Stimulated activated CD8-positive, alpha-beta memory T cell treated with anti-CD3 and anti-CD28 coated beads, Interleukin-7, amount 100 ng/mL, for 4 hours (primary cell): ENCODE measurements at places on chromosomes 5 and 9.

DNA sequence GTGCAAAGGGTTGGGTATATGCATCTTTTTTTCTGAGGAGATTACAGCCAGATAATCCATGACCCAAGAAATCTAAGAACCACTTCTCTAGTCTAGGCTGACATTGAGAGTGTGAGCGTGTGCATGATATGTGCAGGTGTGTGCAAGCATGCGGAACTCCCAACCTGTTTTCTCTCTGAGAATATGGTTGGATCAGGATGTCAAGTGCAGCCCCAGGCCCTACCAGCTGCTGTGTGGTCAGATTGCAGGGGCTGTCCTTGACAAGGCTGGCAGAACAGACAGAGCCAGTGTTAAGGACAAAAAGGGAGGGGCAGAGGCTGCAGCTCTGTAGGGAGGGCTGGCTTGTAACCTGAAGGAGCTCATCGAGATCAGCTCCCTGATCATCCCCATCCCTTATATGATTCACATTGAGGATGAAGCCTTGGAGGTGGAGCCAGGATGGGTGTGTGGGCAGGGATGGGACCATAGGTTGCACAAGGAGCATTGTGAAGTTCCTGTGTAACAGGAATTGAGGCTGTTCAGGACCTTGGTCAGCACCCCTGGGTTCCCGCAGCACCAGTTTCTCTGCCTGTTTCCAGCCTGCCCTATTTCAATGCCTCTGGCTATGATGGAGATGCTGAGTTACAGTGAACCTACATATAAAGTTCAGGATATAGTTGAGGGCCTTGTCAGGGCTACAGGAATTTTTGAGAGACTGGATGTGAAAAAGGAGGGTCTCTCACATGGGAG is 52.6 kb upstream of the ARAP3 start:
- no peak for DNase-seq

- no peak for DNase-seq
Observed at GRCh38 chr9:95966306-95966705, 90.8 kb downstream of the ERCC6L2 start.

DNA sequence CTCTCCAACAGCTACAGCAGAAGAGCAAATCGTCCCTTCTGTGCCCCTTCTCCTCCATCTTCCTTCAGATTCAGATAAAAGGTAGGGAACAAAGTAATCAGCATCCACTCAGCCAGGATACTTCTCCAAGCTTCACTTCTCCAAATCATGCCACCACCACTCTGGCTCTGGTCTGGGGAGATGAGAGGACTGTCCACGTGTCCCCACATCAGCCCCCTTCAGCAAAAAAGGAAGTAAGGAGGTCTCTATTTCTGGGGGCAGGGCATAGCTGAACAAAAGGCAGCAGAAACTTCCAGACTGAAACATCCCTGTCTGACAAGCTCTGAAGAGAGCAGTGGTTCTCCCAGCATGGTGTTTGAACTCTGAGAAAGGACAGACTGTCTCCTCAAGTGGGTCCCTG is 116.9 kb downstream of the C5orf15 start:
- DNase-seq = no peak

- no peak for DNase-seq
Observed at GRCh38 chr5:126938466-126938865, 91.9 kb downstream of the MARCHF3 start.

GRCh38 chr5:3041001-3041400 is 289.5 kb upstream of the IRX2 start:
- no peak for DNase-seq

- DNase-seq = no peak
Observed at GRCh38 chr9:26263478-26263877, 585.2 kb upstream of the TUSC1 start.

- no peak for DNase-seq
Observed at GRCh38 chr5:150641006-150641570, 628 bp downstream of the SYNPO start.

DNA sequence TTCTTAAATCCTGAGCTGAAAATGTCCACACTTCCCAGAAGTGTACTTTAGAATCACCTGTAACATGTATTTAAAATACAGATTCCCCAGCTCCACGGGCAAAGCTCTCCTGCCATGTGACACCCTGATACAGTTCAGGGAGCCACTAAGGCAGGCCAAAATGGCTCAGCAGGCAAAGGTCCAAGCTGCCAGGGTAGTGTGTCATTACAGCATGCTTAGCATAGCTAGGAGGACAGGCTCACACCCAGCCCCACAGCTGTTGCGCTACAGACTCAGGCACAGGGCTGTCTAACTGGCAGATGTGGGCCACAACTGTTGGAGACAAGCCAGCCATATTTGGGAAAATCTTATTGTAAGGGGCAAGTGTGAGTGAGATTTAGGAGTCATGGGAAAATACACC is 73.0 kb downstream of the C9orf85 start:
- no peak for DNase-seq

GRCh38 chr5:131747180-131748105 is 49.4 kb downstream of the FNIP1 start:
- DNase-seq = no peak

GRCh38 chr5:146218168-146218567 is 14.8 kb downstream of the RBM27 start:
- no peak for DNase-seq

GRCh38 chr9:70045452-70045851 is 1.8 kb downstream of the MAMDC2 start:
- DNase-seq = no peak

DNA sequence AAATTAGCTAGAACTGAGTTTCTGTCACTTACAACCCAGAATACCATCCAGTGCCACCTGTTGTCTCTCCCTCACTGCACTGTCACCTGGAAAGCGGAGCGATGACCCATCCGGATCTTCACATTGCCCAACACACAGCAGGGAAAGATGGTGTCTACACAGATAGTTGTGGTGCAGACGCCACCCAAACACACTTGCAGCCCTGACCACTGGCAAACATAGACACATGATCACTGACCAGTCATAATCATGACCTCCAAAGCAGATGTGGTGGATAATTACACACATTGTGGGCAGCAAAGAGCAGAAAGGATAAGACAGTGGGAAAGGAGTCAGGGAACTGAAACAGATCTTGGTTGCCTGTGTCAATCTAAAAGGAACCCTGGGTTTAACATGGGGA is 64.7 kb downstream of the GABBR2 start:
- no peak for DNase-seq

GRCh38 chr5:146921225-146921624 is 42.7 kb upstream of the PPP2R2B start:
- no peak for DNase-seq

GRCh38 chr9:77386187-77386586 is 208.9 kb downstream of the VPS13A start:
- DNase-seq = no peak

GRCh38 chr9:87686520-87687090 is 39.3 kb upstream of the CTSL start:
- DNase-seq = no peak

DNA sequence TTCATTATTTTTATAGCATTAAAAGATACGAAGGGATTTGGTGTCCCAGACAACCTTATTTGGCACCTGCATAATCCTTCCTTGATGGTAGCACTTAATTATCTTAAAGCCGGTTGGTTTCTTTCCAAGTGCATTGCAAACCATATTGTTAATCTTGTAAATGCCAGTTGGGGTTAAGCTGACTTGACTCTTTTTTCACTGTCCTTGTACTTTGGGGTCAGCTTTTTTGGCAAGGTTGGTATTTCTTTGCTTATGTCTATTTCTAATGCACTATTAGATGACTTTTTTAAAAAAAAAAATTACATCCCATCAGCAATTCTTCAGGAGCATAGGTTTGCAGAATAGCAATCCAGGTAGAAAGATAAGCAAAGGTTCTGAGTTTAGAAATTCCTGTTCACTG is 466.8 kb upstream of the TLE4 start:
- no peak for DNase-seq

DNA sequence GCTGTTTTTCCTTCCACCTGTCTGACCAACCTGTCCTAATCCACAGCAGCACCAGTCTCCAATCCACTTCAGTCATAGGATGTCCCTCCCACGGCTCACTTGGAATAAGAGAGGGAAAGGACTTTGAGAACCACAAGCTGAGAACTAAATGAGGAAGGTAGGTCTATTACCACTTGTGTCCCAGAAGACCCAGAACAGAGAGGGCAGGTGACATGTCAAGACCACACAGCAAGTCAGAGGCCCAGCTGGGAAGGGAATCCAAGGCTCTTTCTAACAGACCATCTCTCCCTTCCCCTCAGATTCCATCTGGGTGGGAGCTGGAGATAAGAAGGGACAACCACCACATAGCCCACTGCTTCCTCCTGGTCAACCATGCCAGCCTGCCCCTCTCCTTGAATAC is 14.6 kb downstream of the ANXA6 start:
- no peak for DNase-seq

- no peak for DNase-seq
Observed at GRCh38 chr5:89342106-89342876, 459.3 kb upstream of the MEF2C start.

DNA sequence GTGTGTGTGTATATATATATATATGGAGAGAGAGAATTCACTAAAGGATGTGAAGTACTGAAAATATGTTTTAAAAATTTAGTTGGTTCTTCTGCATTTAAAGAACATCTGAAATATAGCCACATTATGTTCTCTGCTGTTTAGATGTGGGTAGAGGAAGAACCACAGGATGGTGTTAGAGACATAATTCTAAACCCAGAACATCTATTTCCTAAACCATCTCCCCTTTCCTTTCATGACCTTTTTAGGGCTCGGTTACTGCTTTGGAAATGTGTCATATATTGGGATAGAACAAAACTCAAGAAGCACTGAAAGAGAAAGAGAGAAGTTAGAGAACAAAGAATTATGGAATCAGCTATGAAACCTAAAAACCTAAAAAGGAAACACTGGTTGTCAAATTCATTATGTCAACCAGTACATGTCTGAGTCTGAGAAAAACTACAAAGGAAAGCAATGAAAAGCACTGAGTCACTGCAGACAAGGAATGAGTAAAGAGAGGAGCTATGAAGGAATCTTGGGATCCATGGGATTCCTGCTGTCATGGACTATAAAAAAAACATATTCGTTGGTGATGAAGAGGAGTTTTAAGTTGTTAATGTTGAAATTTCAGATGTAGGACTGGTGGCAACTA is 28.4 kb downstream of the SLC12A2 start:
- DNase-seq = no peak

GRCh38 chr5:17359451-17360011 is 138.5 kb upstream of the TAF11L2 start:
- DNase-seq = no peak

DNA sequence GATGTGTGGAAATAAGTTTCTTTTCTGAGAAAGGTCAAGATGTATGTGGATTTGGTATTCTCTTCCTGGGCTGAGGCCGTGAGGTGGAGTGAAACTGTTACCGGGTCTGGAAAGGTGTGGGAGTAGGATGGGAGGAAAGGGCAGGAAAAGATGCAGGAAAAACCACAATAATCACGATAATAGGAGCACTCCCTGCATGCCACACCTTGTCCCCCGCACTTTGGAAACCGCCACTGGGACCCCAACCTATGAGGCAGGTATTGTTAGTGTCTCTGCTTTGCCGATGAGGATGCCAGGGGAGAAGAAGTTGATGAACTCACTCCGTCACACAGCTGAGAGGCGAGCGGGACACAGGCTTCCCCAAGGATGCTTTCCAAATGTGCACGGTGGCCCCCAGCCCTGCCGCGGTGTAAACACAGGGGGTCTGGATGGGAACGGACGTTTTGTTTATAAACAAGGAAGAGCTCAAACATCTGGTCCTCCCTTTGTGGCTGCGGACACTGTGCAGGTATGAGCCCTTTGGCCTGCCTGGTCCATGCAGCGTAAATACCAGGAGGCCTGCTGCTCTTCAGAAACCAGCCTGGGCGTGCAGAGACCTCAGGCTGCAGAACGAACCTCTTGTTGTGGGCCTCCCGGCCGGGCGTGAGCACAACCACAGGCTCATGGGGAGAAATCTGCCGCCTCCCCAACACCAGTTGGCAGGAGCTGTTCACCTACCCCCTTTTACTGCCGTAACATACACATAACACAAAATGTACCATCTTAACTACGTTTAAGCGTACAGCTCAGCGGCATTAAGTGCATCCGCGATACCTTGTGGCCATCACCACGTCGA is 126.7 kb downstream of the COL23A1 start:
- no peak for DNase-seq

DNA sequence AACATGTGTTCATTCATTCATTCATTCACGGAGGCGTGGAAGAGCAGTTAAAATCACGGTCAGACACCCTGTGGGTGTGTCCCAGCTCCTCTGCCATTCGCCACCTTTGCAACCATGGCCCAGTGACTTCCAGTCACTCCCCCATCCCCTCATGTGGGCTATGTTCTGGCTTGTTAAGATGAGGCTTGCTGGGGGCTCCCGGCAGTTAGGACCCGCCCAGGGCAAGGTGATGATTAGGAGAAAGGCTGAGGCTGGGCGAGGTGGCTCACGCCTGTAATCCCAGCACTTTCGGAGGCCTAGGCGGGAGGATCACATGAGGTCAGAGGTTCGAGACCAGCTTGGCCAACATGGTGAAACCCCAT is 24.9 kb upstream of the PTGES start:
- DNase-seq = no peak

- no peak for DNase-seq
Observed at GRCh38 chr5:126394211-126394788, 28.9 kb upstream of the GRAMD2B start.

- no peak for DNase-seq
Observed at GRCh38 chr5:31942546-31942945, 231.6 kb downstream of the GOLPH3 start.

DNA sequence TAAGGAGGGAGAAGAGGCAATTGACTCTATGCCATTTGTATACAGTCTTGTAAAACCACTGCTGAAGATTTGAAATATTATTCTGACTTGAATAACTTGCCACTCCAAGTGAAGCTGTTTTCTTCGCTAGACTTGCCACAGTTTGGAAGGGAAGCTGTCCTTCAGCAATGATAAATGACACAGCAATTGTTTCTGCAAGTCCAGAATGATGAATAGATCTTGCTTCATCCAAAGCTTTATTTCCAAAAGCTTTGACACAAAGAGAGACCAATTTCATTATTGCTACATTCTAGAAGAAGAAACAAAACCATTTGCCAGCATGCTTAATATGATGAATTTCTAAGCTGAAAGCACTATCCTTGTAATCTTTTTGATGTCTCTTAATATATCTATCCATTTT is 73.7 kb downstream of the ZNF366 start:
- no peak for DNase-seq

GRCh38 chr5:91059409-91059808 is 323.7 kb downstream of the ARRDC3 start:
- DNase-seq = no peak

DNA sequence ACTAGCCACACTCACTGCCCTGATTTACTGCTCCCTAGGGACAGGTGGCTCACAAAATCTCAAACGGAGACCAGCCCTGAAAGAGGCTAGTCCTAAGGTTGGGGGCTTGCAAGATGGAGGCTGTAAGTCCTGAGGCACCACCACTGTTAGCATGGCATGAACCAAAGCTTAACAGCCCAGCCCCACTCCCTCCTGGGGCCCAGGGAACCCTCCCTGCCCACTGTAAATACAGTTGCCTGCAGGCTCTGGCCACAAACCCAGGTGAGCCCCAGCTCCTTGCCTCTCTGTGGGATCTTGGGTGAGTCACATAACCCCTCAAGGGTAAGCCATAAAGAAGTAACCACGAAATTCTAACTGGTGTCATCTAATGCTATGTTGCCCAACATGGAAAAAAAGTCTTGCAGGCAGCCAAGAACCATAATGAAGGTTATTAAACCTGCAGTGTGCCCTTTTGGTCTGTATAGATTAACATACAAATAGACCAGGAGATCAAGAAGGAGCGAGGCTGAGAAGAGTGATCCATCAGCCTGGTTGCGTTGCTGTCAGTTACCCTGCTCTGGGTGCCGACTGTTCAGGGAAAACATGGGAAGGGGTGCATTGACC is 1.7 kb upstream of the POMT1 start:
- DNase-seq = peak; percentile 21

GRCh38 chr5:137954131-137954879 is 65.0 kb downstream of the PKD2L2 start:
- no peak for DNase-seq

- DNase-seq = no peak
Observed at GRCh38 chr9:126984969-126985368, 70.4 kb downstream of the RALGPS1 start.
